Natural killer cell treated with Interleukin-12 subunit alpha and Interleukin-12 subunit beta and Interleukin-15 and Interleukin-18, amount 100 ng/mL, for 72 hours (primary cell): ENCODE measurements at places on chromosomes 12 and 14.

- no peak for DNase-seq
Observed at GRCh38 chr14:60508707-60509437, at the start of gene SIX6. Gene SIX6, plus strand, starts transcription at chr14:60509146. Its CDS starts 253 bp downstream, at chr14:60509399.

GRCh38 chr14:42112108-42112507 lies 505.4 kb downstream of the LRFN5 start:
- no peak for DNase-seq

- no peak for DNase-seq
Observed at GRCh38 chr14:59438195-59438647, 27.0 kb downstream of the GPR135 start.

DNA sequence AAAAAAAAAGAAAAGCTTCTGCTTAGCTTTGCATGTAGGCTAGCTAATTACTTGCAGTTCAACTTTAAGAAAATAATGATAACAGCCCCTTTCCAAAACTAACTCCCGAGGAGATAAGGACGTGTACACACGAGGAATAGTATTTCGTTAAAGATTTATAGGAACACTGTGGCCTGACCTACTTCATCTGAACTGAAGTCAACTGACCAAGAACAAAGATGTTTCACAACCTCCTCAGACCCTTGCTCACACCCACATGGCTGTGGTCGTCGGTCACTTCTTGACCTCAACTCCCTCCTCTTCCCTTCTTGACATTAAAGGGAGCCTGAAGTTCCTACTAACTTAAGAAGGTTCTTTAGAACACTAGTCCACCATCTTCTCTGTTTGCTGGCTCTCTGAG lies 25.3 kb upstream of the FAM181A start:
- DNase-seq: no peak

DNA sequence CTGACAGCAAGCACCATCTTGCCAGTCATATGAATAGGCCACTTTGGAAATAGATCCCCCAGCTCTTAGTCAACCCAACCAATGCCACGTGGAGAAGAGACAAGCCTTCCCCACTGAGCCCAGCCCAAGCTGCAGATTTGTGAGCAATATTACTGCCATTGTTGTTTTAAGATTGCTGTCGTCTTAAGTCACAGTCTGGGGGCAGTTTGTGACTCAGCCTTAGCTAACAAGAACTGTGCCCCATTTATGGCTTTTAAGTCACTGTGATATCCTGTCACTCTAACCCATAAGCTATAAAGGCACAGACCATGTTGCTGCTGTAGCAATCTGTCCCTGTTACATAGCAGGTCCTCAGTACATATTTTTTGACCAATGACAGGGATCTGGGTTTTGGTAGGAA lies 464.2 kb downstream of the MED13L start:
- no peak for DNase-seq

- DNase-seq: no peak
Observed at GRCh38 chr12:53098354-53098981, 1.0 kb downstream of the IGFBP6 start.

- DNase-seq: no peak
Observed at GRCh38 chr14:53890611-53891101, 66.0 kb downstream of the BMP4 start.

DNA sequence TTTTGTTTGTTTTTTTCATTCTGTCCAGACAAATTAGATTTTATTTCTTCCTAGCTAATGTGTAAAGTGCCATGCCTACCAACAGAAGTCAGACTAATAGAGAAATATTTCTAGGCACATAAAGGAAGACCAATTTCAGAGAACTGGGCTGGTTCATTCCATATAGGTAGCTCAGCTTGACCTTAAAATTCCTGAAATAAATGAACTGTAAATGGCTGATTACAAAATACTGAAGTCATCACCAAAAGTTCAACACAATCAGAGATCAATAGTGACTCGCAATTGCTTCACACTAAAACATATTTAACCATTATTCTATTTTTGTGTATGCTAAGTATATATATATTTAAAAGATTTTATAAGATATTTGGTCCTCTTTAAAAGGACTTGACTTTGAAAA lies 34.2 kb downstream of the PTPRB start:
- DNase-seq: no peak

DNA sequence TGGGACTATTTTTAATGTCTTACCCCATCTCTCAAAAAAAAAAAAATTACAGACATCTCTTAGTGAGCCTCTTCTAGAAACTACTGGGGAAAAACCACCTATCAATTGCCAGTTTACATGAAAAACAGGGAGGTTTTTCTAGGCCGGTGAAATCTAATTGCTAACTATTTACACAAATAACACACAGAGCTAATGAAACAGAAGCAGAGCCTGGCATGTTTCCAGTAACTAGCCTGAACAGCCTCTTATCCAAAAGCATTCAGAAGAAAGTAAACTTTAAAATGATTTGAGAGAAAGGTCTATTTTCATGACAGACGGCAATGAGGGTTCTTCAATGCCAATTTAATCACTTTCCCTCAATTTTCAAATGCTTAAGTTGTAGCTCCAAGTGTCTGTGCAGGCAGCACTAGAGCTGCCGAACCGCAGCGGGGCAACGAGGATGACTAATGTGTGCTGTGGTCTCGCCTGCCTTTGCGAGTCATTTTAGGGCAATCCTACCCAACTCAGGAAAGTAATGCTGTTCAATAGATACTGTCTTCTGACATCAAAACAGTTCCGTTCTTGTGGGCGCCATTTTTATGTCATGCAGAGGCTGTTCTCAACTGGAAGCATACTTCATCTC lies 84.6 kb downstream of the SETD3 start:
- no peak for DNase-seq

- DNase-seq: no peak
Observed at GRCh38 chr14:74573421-74574089, 38.5 kb downstream of the LTBP2 start.

DNA sequence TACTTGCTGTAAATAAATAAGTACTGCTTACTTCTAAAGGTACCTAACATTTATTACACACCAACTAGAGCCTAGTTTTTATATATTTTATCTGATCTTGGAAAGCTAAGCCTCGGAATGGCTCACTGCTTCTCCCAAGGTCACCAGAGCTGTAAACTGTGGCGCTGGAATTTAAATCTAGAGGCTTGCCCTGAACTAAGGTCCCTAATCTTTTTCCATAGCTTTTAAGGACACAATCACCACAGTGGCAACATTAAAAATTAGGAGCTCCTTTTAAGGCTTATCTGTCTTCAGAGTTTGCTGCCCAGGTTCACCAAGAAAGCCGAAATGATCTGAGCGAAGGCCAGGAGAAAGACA lies 670 bp downstream of the CCNB1IP1 start:
- DNase-seq: no peak
